Activated CD4-positive, CD25-positive, alpha-beta regulatory T cell treated with anti-CD3 and anti-CD28 coated beads, Interleukin-2, amount 50 U/mL, for 16 hours (primary cell): ENCODE measurements at places on chromosomes 11 and 22.

DNA sequence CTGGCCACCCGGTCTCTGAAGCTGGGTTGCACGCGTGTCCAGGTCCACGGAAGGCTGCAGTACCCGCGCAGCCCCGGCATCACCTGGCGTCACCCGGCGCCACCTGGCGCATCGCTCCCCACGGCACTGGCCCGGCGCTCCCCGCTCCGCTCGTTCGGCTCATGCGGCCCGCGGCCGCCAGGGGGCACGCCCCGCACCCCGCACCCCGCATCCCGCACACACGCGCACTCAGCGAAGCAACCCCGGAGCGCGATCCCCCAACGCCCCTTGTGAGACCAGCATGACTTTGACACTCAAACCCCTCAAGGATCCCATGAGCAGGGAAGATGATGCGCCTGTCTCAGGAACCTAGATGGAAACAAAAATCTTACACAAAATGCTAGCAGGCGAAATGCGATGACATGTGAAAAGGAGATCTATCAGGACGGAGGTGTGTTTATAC is 11.9 kb downstream of the B3GNT6 start:
- DNase-seq, result no peak

- no peak for DNase-seq
Measured at GRCh38 chr11:65204646-65205601, 23.2 kb downstream of the CAPN1 start.

DNA sequence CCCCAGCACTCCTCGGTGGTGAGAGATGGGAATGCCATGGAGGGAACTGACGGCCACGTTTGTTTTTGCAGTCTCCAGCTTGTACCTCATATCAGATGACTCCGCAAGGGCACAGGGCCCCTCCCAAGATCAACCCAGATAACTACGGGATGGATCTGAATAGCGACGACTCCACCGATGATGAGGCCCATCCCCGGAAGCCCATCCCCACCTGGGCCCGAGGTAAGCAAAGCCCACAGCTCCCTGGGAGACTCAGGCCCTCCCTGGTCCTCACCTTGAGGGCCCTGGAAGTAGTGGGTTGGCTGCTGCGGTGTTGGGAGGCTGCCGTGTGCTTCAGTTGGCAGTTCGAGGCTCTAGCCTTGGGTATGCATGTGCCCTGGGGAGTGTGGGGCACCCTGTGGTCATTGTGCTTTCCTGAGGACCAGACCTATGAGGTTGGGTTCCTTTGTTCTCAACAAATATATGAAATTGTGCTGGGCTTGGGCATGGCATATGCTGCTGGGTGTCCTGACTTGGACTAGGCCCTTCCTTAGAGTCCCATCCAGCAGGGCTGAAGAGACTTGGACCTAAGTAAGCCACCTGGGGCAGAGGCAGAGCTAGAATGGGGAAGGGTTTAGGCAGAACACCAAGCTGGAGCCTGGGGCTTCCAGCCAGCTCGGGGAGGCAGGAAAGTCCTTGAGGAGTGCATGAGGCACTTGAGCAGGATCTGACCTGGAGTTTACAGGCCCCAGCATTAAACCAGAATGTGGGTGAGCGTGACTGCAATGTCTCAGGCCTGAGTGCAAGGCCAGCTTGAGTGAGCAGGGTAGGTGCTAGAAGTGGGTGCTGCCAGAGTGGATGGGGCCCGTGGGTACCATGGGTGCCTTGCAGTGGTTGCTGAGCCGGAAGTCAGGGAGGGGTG is 26.4 kb downstream of the INCENP start:
- DNase-seq, result no peak

DNA sequence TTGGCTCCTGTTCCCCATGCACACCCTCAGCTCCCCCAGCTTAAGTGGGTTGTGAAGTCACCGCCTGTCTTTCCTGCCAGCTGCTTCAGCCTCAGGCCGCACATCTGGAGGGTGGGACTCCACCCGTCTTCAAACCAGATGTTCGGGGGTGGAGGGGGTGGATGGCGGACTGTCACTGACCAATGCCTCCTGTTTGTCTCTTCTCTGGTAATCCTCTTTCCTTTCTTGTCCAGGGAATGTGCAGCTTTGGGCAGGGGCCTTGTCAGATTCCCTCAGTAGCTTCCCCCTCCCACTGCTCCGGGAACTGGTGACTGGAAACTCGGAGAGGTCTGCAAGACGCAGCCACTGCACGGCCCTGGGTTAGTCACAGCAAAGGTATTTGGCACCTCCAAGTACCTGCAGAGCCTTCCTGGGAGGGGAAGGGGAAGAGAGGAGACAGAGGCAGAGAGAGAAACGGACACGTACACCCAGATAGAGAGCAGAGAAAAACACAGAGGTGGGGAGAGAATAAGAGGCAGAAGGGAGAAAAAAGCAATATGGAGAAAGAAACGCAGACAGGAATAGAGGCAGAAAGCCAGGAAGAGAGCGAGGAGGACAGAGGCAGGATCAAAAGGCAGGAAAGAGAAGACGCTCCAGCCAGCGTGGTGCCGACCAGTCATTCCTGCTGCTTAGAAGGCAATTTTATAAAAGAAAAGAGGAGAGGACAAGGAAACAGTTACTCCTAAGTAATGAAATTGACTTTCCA is 56.1 kb upstream of the TIMP3 start:
- no peak for DNase-seq
